ENCODE measurements at places on chromosomes 5 and 9. TPM values are rescaled to one million over a fixed set of nuclear protein-coding genes. Genes with fewer than 3 reads are reported as not detected.

GRCh38 chr5:89435347-89435746 is 552.4 kb upstream of the MEF2C start:
- no peak overlapping the region for H3K4me3 ChIP-seq
- no peak for DNase-seq
- no peaks in the 10 kb centered on the region for H3K36me3 ChIP-seq
- H3K4me1 ChIP-seq: peaks cover 13% of the 10 kb centered on the region
- H3K27ac ChIP-seq: no peak overlapping the region

- H3K27ac ChIP-seq: no peak overlapping the region
- H3K4me1 ChIP-seq: no peaks in the 10 kb centered on the region
- no peaks in the 10 kb centered on the region for H3K36me3 ChIP-seq
Measured at GRCh38 chr5:55241746-55242145, 8.3 kb upstream of the CCNO start.

- H3K4me3 ChIP-seq: no peak overlapping the region
- H3K27me3 ChIP-seq: no peaks in the 10 kb centered on the region
- H3K36me3 ChIP-seq: no peaks in the 10 kb centered on the region
- no peaks in the 10 kb centered on the region for H3K4me1 ChIP-seq
- DNase-seq: no peak
- no peak overlapping the region for H3K27ac ChIP-seq
Measured at GRCh38 chr5:111364992-111365391, 140.8 kb downstream of the CAMK4 start.

Gene PCDHGA12
- total RNA-seq: 0.34 TPM

DNA sequence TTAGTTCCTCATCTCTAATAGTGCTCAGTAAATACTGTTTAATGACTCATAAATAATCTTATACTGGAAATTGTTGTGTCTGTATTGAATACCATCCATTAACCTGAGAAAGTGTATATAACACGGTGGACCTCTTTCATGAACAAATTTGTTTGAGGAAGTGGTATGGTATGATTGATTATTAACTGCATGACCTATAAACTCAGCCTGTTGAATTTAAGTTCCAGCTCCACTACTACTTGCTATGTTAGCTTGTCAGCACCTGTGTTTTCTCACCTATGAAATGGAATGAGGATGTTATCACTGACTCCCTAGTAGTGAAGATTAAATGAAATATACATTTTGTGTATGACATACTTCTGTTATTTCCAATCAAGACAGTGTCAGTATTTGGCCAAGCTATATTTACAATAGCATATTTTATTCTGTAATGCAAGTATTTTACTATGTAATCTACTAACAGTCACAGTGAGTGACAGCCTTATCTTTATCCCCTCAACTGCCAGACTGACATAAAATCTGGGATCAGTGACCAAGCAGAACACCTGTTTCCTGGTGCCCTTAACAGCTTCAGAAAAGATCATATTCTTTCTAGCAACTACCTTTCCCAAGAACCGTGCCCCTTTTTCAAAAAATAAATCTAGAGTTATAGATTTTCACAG is 77.3 kb upstream of the ITGA1 start:
- DNase-seq: no peak
- H3K4me1 ChIP-seq: peaks cover 18% of the 10 kb centered on the region
- no peaks in the 10 kb centered on the region for H3K36me3 ChIP-seq
- H3K4me3 ChIP-seq: no peak overlapping the region
- H3K27ac ChIP-seq: no peak overlapping the region

DNA sequence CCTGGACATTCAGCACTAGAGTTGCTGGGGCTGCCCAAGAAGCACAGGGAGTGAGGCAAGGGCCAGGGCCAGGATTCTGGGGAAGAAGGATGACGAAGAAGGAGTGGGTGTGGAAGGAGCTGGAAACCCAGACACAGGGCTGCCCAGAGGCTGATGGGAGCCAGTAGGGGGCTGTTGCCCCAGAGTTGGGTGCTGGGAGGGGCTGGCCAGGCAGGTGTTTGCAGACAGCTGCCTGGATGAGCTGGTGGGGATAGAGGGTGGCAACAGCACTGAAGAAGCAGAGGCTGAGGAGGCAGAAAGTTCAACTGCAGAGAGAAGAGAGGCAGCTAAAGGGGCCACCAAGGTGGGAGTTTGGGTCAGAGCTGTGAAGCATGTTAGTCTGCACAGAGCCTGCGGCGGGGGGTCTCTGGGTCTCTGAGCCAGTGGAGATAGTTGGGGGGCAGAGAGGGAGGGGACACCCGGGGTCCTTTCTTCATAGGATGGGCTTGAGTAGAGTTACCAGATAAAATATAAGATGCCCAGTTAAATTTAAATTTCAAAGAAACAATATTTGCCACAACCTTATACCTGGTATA is 2.5 kb upstream of the AQP7 start:
- H3K4me3 ChIP-seq: no peak overlapping the region
- H3K4me1 ChIP-seq: no peaks in the 10 kb centered on the region
- DNase-seq: no peak
- no peak overlapping the region for H3K27ac ChIP-seq

Gene TAS2R1
- total RNA-seq: not detected

GRCh38 chr5:66828548-66829357 is 232.6 kb downstream of the MAST4 start:
- peaks cover 14% of the 10 kb centered on the region for H3K4me1 ChIP-seq
- peak overlapping the region; percentile 74 for H3K27ac ChIP-seq
- peak; percentile 70 for DNase-seq

Gene ZNF618
- 1.1 TPM for total RNA-seq

DNA sequence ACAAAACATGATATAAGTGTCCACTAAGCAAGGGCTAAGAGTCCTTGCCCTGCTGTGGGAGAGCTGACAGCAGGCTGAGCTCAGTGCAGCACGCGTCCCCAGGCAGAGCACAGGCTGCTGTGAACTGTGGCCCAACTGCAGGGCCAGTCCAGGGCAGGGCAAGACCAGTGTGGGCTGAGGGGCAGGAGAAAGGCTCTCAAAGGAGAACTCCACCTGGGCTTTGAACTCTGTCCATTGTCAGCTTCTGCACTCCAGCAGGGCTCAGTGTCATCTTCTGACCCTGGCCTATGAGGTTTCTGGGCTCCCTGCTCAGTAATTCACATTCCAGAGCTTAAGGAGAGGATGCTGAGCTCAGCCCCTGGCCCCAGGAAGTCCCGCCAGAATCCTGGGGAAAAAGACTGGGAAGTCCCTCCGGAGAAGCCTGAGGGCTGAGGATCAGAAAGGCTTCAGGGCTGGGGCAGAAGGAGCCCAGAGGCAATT is 37.4 kb downstream of the LHFPL2 start:
- H3K36me3 ChIP-seq: 0 out of 2 replicates have a peak, but pooled peaks cover under 1% of the 10 kb centered on the region
- H3K4me1 ChIP-seq: peaks cover 20% of the 10 kb centered on the region
- H3K4me3 ChIP-seq: no peak overlapping the region

Gene TMEFF1
- total RNA-seq: 1.3 TPM

GRCh38 chr5:96794757-96795156 is 13.0 kb downstream of the ERAP1 start:
- no peak overlapping the region for H3K4me3 ChIP-seq
- peaks cover 13% of the 10 kb centered on the region for H3K4me1 ChIP-seq
- no peaks in the 10 kb centered on the region for H3K27me3 ChIP-seq
- no peak for DNase-seq

DNA sequence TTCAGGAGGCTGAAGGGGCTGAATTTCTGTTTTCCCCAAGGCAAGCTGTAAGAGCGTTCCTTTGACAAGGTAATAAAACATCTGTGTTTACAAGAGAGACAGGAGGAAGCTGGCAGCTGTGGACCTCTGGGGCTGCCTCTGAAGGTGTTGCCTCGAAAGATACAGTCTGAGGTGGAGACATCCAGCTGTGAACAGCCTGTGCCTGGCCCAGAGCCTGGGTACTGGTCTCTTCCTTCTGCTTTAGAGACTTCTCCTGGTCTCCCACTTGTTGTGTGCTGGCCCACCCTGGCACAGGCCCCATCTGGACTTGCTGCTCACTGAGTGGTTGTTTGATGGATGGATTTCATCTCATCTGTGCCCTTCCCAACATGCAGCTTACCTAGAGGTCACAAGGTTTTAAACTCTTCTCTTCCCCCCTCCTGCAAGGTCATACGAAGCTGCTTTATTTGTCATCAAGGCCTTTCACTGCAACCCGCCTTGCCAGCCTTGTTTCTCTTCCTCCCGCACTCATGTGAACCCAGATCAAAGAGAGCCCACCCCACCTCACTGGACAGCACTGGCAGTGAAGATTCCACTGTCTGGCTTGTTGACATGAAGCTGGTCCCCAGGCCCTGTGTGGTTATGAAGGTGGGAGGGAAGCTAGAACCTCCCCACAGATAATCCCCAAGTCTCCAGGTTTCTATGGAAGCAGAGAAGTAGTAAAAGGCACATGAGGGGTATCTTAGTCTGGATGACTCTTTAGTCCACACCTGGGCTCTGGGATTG is 35.0 kb upstream of the ALDH1B1 start:
- DNase-seq: no peak
- no peaks in the 10 kb centered on the region for H3K27me3 ChIP-seq
- H3K4me3 ChIP-seq: no peak overlapping the region
- H3K36me3 ChIP-seq: no peaks in the 10 kb centered on the region
- H3K4me1 ChIP-seq: no peaks in the 10 kb centered on the region
- no peak overlapping the region for H3K27ac ChIP-seq

DNA sequence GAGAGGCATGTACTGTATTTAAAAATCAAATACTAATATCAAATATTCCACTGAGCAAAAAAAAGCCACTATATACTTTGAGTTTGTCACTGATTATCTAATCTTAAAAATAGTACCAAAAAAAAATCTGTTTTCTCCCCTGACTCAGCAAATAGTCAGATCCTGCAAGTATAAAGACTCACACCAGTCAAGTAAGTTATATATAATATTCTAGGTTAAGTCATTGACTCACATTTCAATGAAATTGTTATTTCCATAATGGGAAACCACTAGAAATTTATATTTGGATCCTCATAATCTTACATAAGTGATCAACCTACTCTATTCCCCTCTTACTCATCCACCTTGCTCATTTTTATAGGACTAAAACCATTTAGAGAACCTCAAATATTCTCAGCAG is 447.2 kb upstream of the MEF2C start:
- no peaks in the 10 kb centered on the region for H3K4me1 ChIP-seq
- H3K27me3 ChIP-seq: no peaks in the 10 kb centered on the region
- H3K27ac ChIP-seq: no peak overlapping the region
- H3K36me3 ChIP-seq: no peaks in the 10 kb centered on the region

DNA sequence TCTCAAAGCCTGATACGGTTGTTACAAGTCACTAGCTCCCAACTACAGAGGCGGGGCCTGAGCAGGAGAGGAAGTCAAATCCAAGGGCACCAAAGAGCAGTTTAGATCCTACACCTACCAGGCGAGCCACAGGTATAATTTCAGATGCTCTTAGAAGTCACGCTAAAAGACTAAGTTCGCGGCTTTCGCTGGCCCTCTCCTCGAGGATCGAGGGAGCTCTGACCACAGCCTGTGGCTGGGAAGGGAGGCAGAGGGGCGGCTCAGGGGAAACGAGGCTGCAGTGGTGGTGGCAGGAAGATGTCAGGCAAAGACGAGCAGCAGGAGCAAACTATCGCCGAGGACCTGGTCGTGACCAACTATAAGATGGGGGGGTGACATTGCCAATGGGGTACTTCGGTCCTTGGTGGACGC is 48.6 kb downstream of the SEMA4D start:
- no peak overlapping the region for H3K4me3 ChIP-seq
- H3K4me1 ChIP-seq: no peaks in the 10 kb centered on the region
- no peaks in the 10 kb centered on the region for H3K36me3 ChIP-seq
- DNase-seq: no peak

Gene CORO2A
- 0.16 TPM for total RNA-seq

DNA sequence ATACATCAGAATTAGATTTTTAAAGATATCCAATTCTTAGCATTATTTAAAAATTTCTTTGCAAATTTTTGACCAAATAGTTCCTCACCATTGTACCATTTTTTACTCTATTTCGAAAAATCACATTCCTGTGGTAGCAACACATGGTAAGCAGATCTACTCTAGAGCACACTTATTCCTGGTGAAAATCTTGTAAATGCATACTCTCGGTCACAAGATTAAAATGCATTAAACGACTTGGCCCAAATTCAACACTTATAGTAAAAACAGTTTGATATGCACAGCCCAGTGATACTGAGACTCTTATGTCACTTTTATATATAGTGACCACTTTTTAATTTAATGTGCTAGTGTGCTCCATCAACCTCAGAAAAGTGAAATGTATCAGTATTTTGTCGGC is 208.8 kb upstream of the TARS1 start:
- no peaks in the 10 kb centered on the region for H3K27me3 ChIP-seq
- H3K4me3 ChIP-seq: no peak overlapping the region
- peaks cover 27% of the 10 kb centered on the region for H3K4me1 ChIP-seq
- DNase-seq: no peak

Gene IL5
- not detected for total RNA-seq

Gene CDO1
- total RNA-seq: 6.8 TPM

- no peak overlapping the region for H3K27ac ChIP-seq
- no peak overlapping the region for H3K4me3 ChIP-seq
- no peaks in the 10 kb centered on the region for H3K36me3 ChIP-seq
- no peaks in the 10 kb centered on the region for H3K27me3 ChIP-seq
Measured at GRCh38 chr9:22919423-22919822, 472.8 kb downstream of the DMRTA1 start.

GRCh38 chr9:76701441-76702039 is 62.7 kb upstream of the PCA3 start:
- H3K4me3 ChIP-seq: no peak overlapping the region
- H3K27ac ChIP-seq: no peak overlapping the region
- no peaks in the 10 kb centered on the region for H3K27me3 ChIP-seq
- no peak for DNase-seq
- H3K36me3 ChIP-seq: no peaks in the 10 kb centered on the region

Gene EDIL3
- total RNA-seq: 290 TPM

- H3K36me3 ChIP-seq: no peaks in the 10 kb centered on the region
- no peak overlapping the region for H3K27ac ChIP-seq
Measured at GRCh38 chr9:78543353-78543752, 246.4 kb downstream of the PSAT1 start.

GRCh38 chr5:68714810-68715209 is 379.0 kb upstream of the SLC30A5 start:
- DNase-seq: no peak
- no peaks in the 10 kb centered on the region for H3K4me1 ChIP-seq
- no peak overlapping the region for H3K4me3 ChIP-seq
- no peaks in the 10 kb centered on the region for H3K36me3 ChIP-seq
- no peak overlapping the region for H3K27ac ChIP-seq
- H3K27me3 ChIP-seq: no peaks in the 10 kb centered on the region

GRCh38 chr9:121807823-121808278 is 156.4 kb downstream of the DAB2IP start:
- no peaks in the 10 kb centered on the region for H3K36me3 ChIP-seq
- no peak overlapping the region for H3K4me3 ChIP-seq
- no peaks in the 10 kb centered on the region for H3K4me1 ChIP-seq
- no peak overlapping the region for H3K27ac ChIP-seq
- DNase-seq: no peak
- H3K27me3 ChIP-seq: no peaks in the 10 kb centered on the region

Gene CATSPER3
- 0.08 TPM for total RNA-seq

Gene PCDHGC4
- 0.22 TPM for total RNA-seq

DNA sequence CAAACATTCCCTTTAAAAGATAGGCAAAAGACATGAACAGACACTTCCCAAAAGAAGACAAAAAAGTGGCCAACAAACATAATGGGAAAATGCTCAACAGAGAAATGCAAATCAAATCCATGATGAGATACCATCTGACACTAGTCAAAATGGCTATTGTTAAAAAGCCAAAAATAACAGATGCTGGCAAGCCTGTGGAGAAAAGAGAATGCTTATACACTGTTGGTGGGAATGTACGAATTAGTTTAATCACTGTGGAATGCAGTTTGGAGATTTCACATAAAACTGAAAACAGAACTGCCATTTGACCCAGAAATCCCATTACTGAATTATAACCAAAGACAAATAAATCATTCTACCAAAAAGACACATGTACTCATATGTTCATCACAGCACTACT is 58.3 kb upstream of the WDR41 start:
- no peaks in the 10 kb centered on the region for H3K36me3 ChIP-seq
- no peaks in the 10 kb centered on the region for H3K27me3 ChIP-seq
- no peaks in the 10 kb centered on the region for H3K4me1 ChIP-seq
- no peak overlapping the region for H3K27ac ChIP-seq
- H3K4me3 ChIP-seq: no peak overlapping the region
- DNase-seq: no peak

Gene STPG3
- not detected for total RNA-seq
